CD4-positive, alpha-beta T cell treated with Interleukin-1 beta for 1 hour (primary cell): ENCODE measurements at places on chromosomes 5 and 9.

DNA sequence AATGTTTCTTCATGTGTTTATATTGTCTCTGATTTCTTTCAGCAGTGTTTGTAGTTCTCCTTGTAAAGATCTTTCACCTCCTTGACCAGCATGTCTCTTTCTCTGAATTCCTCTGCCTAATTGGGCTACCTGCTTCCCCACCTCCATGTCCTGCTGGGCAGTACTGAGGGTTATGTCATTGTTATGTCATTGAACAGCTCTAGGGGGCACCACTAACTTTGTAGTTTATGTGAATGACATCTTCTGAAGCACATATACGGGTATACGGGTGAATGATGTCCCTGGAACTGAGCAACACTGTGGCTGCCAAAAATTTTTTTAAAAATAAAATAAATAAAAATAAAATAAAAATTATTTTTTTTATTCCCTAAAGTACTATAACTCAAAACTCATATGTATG, 16.9 kb upstream of the SNCAIP start:
- DNase-seq = no peak

- DNase-seq = no peak
Observed at GRCh38 chr5:165201369-165201768, 1696.0 kb downstream of the MAT2B start.

DNA sequence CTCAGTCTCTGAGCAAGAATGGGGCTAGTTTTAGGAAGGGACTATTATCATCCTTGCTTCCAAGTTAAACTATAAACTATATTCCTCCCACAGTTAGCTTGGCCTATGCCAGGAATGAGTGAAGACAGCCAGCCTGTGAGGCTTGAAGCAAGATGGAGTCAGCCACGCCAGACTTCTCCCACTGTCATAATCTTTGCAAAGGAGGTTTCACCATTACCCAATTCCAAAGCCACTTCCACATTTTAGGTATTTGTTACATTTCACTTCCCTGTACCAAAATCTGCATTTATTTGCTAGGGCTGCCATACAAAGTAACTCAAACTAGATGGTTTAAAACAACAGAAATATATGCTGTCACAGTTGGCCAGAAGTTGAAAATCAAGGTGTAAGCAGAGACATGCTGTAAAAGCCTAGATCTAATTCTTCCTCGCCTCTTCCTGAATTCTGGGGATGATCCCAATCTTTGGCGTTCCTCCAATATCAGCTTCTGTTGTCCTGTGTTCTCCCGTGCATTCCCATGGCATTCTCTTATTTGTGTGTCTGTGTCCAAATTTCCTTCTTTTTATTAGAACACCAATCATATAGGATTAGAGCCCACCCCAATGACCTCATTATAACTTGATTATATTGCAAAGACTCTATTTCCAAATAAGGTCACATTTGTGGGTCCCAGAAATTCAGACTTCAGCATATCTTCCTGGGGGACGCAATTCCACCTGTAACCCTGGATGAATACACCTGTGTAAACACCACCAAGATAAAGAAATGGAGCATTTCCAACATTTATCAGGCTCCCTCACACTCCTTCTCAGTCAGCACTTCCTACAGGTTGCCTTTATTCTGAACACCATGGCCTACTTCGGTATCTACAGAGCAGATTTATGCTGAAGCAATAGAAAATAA, 126.8 kb downstream of the GCNT1 start:
- DNase-seq = no peak

DNA sequence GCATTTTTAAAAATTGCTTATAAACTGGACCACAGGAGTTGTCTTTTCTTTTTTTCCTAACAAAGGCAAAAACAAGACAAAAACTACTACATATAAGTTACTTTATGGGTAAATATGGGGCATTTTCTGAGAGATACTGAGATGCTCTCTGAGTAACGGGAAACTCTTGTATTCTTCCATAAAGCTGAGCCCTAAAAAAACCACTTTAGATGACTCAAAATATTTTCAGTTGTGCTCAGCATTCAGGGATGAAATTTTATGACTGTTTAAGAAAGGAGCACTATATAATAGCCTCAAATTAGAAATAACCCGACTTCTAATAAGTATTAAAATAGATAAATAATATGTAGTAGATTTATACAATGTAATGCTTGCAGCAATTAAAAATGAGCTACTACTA, 644.5 kb downstream of the KCTD16 start:
- no peak for DNase-seq

- DNase-seq = no peak
Observed at GRCh38 chr9:83012168-83012921, 50.6 kb downstream of the RASEF start.

- no peak for DNase-seq
Observed at GRCh38 chr9:22682961-22683699, 236.5 kb downstream of the DMRTA1 start.

GRCh38 chr9:116102596-116102995, 51.0 kb upstream of the PAPPA start:
- no peak for DNase-seq

- DNase-seq = peak; percentile 16
Observed at GRCh38 chr9:108761655-108762347, 94.0 kb downstream of the ACTL7B start.
